GM19239 (cell line): ENCODE measurements at places on chromosomes 7 and 10.

GRCh38 chr7:22319424-22320403 is 37.2 kb downstream of the RAPGEF5 start:
- no peak for DNase-seq

DNA sequence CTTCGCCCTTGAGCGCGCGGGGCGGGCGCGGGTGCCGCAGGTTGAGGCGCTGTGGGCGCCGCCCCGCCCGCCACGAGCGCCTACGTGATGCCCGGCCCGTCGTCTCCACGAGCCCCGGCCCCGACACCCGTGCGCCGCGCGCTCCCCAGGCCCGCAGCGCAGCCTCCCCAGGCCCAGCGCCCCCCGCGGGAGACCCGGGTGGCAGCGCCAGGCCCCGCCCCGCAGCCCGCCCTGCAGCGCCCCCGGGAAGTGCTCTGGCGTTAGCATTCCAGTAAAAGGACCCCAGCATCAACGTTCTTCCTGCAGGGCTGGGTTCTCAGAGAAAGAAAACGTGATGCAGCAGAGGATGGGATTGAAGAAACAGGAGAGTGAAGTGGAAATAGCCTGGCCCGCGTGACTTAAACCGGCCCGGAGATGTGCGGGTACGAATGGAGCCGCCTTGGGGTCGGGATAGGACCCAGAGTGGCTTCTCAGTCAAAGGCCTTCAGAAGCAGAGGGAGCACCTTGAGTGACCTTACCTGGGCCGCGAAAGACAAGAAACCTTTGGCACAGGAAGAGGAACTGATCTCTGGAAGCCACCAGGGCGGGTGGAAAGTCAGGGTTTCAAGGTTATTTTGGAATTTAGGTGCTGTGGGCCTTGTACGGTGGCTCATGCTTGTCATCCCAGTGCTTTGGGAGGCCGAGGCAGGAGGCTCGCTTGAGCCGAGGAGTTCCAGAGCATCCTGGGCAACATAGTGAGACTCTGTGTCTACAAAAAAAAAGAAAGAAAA is 1.8 kb downstream of the PFKP start:
- DNase-seq = peak; percentile 29

DNA sequence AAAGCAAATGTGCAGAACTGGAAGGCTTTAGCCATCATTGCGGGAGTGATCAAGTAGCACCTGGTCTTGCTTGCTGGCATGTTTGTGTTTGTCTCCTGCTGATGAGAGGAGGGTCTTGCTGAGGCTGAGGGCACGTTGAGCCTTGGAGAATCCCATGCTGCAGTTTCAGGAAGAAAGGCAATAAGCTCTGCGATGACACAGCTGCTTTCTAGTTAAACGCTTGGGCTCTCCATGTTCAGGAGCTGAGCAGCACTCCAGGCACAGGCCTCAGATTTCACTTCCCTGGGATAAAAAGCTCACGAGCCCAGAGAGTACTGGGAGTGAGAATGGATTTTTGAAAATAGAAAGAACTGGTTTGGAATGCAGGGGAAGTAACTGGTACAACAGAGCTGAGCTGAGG is 100.8 kb downstream of the LRRC18 start:
- no peak for DNase-seq

- no peak for DNase-seq
Measured at GRCh38 chr7:32250471-32251260, 180.5 kb upstream of the PDE1C start.

DNA sequence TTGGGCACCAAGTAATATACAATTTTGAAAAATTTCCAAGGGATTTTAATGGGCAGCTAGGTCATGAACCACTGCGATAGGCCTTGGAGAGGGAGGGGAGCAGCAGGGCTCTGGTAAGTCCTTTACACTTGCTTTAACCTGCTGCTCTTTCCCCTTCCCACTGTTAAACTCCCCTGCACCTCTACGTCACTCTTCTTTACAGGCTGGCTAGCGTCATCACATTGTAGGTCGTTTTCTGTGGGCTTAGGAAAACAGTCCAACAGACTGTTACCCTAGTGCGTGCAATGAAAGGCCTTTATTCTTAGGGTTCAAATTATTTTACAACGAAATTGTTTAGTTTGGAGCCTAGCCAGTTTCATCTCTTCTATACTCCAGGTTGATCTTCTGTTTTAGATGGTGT is 235.7 kb downstream of the AUTS2 start:
- no peak for DNase-seq

DNA sequence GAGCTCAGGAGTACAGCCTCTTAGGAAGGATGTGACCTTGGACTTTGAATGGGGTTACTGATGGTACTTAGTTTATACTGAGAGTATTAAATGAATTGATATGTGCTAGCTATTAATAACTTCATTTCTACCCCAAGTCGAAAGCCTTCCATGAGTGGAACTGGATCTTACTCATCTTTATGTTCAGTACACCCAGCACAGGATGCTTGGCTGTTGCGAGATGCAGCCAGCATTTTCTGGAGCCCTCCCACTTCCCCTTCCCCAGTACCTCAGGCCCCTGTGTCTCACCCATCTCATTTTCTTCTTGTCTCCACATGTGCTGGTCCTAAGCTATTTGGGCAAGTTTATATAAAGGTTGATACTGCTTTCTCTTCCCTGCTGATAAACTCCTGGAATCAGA is 7.2 kb downstream of the UPP1 start:
- no peak for DNase-seq

DNA sequence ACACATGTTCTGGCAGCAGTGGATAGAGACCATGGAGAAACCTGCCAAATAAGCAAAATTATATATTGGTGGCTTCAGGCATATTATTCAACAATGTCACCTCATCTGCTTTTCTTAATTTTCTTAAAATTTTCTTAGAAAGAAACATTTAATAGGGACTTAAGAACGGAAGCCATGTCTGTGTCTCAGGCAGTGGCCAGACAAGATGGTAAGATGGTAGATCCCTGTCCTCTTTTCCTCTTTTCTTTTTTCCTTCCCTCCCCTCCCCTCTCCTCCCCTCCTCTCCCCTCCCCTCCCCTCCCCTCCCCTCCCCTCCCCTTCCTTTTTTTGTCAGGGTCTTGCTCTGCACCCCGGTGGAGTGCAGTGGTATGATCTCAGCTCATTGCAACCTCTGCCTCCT is 24.2 kb upstream of the ICA1 start:
- DNase-seq = no peak

DNA sequence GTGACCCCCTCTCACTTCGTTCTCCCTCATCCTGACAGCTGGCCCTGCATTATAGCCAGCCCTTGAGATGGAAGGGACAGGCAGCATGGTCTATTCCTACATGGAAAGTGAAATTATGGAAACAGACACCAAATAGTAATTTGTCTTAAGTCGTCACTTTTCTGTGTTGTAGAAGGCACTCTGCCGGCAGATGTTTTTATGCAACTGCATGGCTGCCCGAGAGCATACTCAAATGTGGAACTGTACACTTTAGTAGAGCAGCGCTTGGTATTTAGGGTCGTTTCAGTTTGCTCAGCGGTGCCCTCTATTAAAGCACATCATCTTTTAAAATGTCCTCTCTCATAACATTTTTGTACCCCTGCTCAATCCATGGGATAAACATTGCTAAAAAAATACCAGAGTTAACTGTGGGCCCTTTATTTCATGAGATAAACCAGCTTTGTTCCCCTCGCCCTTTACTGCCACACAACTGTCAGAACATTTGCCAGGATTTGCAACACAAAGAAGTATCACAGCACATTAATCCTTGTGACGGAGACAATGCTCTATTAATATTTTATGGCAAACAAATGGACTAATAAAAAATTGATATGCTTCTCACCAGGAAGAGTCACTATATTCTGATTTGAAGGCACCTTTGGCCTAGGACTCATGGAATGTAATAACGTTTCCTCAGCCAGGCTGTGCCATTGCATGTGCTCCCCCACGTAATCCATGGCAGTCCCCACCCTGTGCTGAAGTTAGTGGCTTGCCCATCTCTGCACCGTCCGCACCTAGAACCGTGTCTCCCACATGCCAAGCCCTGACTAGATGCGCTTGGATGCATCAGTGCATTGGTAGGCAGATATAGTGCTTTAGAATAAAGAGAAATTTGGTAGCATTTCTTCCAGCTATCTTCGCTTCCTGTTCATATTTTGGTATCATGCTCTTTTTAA is 221.3 kb downstream of the PAXIP1 start:
- no peak for DNase-seq

- no peak for DNase-seq
Measured at GRCh38 chr10:90969121-90969534, 48.2 kb upstream of the ANKRD1 start.
